ENCODE measurements at places on chromosomes 3 and 15.

GRCh38 chr3:56086355-56086754 lies 381.9 kb downstream of the ERC2 start:
- no peak for DNase-seq

DNA sequence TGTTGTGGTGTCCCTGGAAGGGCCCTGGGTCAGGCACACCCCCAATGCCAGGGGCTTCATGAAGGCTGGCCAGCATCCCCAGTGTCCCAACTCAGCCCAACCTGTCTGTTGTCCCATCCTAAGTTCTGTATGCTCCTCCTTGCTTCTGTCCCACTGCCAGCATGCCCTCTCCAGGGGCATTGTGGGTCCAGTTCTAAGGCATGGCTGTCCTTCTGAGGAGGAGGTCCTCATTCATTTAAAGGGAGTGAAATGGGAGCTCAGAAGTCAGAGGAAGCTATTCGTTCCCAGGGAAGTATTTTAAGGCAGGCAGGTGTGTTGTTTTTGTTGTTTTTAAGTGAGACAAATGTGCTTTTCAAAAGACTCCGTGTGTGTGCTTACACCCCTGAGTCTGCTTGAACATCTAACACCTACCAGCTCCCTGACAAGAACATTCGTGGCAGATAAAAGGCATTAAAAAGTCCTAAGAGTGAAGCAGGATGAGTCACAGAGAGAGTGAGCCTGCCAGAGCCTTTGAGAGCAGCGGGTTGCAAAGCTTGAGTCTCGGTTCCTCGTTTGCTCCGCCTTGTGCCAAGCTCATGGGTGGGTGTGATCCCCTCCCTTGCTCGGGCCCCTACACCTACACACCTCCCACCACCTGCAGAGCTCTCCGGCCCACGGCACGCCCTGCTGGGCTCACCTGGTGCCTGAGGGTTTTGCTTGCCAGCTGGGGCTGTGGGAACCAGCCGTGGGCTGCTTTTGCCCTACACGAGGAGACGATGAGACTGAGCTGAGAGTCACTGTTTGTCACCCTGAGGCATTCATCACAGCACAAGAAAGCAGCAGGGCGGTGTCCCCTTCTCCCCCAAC lies 183.4 kb upstream of the TOPAZ1 start:
- DNase-seq = peak; percentile 62

- no peak for DNase-seq
These were observed 287.6 kb downstream of the DIPK2A start for GRCh38 chr3:144259267-144259666.

DNA sequence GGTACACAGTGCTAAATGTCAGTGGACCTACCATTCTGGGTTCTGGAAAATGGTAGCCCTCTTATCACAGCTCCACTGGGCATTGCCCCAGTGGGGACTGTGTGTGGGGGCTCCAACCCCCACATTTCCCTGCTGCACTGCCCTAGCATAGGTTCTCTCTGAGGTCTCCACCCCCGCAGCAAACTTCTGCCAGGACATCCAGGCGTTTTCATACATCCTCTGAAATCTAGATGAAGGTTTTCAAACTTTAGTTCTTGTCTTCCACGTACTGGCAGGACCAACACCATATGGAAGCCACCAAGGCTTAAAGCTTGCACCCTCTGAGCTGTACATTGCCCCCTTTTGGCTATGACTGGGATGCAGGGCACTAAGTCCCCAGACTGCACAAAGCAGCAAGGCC lies 788.2 kb upstream of the ALCAM start:
- no peak for DNase-seq

DNA sequence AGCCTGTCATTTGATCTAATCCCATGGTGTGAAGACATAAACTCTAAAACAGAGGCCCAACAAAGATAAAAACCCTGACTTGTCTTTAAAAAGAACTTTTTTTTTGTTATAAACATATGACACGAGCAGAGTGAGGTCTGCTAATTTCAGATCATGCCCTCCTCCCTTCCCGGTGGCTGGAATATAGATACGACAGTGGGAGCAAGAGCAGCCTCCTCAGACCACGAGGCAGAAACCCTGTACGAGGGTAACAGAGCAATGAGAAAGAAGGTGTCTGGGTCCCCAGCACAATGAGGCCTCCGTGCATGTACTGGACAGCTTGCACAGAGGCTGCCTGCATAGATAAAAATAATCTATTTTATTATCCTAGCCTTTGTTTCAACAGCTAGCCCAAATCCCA lies 5.8 kb downstream of the TPRA1 start:
- DNase-seq = no peak

DNA sequence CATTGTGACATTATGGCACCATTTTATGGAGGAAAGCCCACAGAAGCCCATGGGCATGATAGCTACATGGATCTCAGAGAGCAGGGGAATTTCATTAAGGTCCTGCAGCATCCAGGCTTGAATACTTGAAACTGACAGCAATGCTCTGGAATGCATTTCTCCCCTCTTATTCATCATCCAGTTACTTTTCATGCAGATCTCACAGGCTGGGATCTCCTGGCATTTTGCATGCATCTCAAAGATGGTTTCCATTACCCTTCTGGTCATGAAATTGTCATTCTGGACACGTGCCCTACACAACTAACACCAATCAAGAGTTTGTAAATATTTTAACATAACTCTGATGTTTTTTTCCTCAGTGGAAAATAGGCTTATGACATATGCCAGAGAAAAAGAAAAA lies 32.4 kb downstream of the VGLL3 start:
- peak; percentile 52 for DNase-seq

DNA sequence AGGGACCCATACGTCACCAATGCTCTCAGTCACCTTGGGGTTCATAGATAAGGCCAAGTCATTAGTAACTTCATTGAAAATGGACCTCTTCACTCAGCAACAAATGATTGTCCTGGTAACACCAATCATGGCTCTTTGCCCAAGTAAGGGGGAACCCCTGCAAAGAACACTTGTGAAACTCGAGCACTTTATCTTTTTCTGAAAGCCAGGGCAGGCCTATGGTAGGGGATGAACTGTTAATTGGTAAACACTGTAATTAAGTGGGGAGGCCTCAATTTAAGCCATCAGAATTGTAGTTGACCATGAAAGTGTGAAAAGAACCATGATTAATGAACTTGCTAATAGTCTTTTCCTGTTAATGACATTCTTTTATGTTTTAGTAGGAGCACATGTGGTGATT lies 73.3 kb downstream of the ABHD5 start:
- DNase-seq = no peak

GRCh38 chr3:123679712-123680386 lies 95.0 kb upstream of the HACD2 start:
- no peak for DNase-seq

GRCh38 chr15:79195802-79196201 lies 86.7 kb upstream of the ANKRD34C start:
- DNase-seq = no peak

DNA sequence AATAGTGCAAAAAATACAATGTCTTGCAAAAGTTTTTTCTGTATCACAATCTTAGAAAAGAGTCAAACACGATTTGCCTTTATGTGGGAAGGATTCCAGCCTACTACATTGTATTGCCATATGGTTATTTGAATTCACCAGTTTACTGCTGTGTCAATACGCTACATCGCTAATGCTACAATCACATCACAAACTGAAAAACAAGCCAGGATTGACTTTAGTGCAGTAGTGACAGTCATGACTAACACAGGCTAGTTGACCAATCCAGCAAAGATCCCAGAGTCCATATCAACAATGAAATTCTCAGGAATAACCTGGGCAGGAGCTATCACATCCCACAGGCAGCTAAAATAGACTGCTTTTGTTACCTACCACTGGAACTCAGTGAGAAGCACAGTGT lies 67.0 kb downstream of the IL12A start:
- DNase-seq = no peak

- DNase-seq = no peak
These were observed 13.8 kb downstream of the SLC9C1 start for GRCh38 chr3:112280266-112280665.

DNA sequence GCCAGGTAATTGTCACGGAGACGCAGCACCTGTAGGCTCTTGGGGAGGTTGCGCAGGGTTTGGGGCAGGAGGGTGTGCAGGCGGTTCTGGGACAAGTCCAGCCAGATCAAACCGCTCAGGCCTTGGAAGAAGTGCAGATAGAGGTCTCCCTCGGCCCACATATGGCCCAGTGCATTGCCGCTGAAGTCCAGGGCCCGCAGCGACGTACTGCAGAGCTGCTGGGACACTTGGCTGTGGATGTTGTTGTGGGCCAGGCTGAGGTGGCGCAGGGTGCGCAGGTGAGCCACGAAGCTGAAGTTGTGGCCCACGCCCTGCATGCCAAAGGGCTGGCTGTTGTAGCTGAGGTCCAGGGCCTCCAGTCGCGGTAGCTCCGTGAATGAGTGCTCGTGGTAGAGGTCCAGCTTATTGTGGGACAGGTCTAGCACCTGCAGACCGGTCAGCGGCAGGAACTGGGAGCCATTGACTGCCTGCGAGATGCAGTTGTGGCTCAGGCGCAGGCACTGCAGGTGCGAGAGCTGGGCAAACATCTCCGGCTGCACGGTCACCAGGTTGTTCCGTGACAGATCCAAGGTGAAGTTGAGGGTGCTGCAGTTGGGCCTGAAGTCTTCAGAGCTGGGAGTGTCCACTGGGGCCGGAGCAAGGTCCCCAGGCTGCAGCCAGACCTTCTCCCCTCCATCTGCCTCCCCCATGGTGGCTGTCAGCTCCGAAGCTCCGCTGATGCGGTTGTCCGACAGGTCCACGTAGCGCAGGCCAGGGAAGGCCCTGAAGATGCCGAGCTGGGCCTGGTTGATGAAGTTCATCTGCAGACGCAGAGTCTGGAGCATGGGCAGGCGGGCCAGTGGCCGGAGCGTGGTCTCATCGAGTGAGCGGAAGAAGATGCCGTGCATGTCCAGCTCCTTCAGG lies 2.9 kb downstream of the TLR9 start:
- DNase-seq = no peak

DNA sequence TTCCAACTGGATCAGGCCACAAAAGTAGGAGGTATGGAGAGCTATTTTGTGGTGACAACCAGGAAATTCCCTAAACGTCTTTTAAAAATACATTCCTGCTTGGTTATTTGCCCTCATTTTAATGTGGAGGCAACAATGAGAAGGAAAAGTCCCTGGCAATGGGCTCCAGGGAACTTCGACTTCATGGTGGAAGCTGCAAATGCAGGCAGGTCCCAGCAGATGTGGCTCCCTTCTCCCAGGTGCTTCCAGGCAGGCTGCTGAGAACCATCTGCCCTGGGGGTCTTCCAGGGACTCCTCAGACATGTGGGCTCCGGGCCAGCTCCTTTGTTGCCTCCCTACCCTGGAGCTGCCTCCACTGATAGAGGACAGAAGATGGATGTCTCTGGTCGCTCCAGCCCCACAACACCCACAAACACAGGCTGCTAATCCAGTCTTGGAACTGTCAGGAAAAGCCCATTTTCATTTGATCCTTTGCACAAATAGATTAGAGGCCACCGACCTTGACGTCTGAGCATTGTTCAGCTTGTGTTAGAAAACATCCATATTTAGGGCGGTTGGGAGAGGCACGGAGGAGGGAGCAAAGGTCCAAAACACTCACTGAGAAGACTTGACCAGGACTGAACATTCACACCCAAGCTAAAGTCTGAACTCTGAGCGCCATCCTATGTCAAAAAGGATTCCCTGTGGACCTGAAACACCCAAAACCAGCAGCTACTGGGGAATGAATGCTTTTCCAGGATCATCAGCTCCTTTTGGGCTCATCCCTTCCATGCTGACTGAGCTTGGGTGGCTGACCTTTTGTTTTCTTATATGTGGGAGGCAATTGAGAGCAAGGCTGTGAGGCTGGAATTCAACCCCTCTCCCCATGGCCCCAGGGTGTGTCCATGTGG lies 30.2 kb upstream of the SLCO2A1 start:
- peak; percentile 7 for DNase-seq

GRCh38 chr15:58962662-58963565 lies 24.5 kb upstream of the RNF111 start:
- peak; percentile 40 for DNase-seq

DNA sequence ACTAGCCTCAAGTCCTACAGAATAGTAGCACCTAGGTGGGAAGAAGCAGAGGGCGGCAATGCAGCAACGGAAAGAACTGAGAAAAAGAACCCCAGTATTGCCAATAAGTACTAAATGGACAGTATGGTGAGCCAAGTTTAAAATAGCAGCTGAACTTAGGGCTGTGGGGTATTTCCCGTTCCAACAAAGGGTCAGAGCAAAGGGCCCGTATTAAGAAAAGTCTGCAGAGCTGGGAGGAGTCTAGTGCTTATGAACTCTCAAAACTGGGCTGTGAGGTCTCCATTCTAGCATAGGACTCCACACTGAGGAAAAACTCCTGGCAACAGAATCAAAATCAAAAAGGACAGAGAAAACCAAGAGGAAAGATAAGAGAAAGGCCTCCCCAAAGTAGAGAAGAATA lies 250.7 kb downstream of the FOXP1 start:
- no peak for DNase-seq

DNA sequence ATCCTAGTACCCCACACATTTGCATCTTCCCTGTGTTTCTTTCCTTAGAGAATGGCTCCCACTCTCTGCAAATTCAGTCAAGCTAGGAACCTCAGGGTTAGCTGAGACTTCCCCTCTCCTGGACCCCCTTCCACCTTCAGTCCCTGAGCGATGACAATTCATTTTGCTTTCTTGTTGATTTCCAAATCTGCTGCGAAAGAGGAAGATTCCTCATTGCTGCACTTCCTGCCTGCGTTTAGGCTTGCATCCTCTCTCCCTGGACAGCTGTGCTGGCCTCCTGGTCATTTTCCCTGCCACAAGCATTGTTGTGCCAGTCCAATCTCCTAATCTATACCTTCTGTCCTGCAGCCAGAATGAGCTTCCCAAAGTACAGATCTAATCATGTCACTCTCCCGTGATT lies 12.3 kb upstream of the DGKG start:
- DNase-seq = no peak

GRCh38 chr3:134326760-134327593 lies 47.3 kb downstream of the AMOTL2 start:
- peak; percentile 94 for DNase-seq

- DNase-seq = peak; percentile 97
These were observed 129.5 kb downstream of the THRB start for GRCh38 chr3:24365168-24365567.

GRCh38 chr3:57999417-58000115 lies 8.7 kb upstream of the FLNB start:
- peak; percentile 71 for DNase-seq

DNA sequence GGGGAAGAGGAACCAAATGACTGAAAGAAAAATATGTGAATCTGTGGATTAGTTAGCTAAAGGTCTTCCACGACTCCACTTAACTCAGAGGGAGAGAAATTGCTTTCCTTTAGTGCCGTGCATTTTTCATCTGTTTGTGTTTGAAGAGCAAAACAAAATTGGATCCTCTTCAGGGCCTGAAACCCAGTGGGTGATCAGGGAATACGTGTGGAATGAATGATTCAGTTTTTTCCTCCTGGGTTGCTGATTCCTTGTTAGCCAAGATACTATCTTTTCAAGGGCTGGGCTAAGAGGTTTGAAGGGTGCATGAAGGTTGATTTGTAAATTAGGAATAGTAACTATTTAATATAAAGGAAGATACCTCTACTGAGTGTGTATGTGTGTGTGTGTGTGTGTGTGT lies 61.0 kb downstream of the TPRG1 start:
- no peak for DNase-seq

GRCh38 chr3:29554566-29554965 lies 273.7 kb downstream of the RBMS3 start:
- DNase-seq = no peak
